ENCODE measurements at places on chromosomes 7 and 10. TPM values are rescaled to one million over a fixed set of nuclear protein-coding genes. Genes with fewer than 3 reads are reported as not detected.

SNCG gene
- not detected for total RNA-seq

DNA sequence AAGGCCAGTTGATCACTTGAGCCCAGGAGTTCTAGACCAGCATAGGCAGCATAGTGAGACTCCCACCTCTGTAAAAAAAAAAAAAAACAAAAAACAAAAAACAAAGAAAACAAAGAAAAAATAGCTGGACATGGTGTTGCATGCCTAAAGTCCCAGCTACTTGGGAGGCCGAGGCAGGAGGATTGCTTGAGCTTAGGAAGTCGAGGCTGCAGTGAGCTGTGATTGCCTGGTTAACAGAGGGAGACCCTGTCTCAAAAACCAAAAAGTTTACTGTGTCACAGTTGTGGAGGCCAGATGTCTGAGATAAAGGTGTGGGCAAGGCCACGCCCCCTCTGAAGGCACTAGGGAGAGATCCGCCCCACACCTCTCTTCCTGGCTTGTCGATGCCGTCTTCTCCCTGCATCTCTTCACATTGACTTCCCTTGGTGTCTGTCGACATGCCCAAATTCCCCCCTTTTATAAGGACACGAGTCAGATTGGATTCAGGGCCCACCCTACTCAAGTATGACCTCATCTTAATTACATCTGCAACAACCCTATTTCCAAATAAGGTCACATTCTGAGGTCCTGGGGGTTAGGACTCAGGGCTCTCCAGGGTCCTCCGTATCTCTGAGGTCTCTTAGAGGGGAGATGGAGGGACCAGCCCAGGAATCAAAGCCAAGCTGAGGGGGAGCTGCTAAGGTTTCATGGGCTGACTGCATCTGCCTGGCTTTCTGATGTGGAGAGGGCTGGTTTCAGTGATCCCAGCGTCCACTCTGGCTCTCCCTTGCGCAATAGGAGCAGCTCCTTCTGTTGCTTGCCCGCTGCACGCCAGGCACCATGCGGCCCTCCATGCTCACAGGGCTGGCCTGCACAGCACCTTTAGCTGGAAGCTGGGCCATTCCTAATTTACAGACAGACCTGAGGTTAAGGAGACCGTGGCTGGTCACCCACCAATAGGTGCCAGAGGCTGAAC is 23.1 kb downstream of the AGAP3 start:
- no peak for DNase-seq

- no peak for DNase-seq
These were observed 41.2 kb upstream of the AGR3 start for GRCh38 chr7:16923019-16923418.

GRCh38 chr7:104444017-104444416 is 115.6 kb downstream of the LHFPL3 start:
- DNase-seq: no peak

DNA sequence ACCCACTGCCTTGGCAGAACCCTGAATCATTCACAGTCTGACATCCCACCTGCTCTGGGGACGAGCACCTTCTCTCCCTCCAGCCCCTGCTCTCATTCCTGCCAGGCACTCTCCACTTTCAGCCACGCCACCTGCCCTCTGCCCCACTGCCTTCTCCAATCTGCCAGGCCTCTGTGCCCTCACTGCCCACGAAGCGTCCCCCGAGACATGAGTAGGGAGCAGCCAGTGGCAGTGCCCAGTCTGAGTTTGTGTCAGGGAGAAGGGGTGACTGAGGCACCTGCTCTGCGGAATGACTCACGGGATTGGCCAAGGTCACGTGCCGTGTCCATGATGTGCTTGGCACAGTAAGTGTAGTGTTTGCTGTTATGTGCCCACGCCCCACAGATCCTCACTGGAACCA is 215.2 kb upstream of the PPP2R2D start:
- DNase-seq: no peak

DNA sequence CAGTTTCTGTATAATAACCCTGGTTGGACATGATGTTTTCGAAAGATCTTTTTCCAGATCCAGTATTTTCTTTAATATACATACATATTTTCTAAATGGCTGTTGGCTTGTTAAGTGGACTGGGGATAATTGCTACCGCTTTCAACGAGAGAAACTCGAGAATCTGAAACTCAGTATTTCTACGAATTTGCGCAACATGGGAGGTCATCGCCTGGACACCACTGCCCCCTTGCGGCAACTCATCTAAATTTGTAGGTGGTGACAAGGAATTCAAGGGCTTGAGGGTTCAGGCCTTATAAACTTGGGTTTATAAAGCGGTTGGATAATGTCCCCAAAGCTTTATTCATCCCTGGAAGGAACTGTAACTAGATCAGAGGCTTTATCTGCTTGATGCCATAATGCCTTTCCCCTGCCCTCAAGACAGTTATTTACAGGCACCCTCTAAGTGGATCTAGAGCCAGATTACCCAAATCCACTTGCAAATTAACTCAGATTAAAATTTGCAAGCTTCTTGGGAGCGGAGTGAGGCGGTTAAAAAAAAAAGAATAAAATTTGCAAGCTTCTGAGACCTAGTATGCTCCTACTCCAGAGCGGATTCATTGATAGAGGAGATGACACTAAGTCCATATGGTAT is 21.3 kb upstream of the KCNK18 start:
- DNase-seq: peak; percentile 84
